Thoracic aorta (tissue), 2 donors: ENCODE measurements at places on chromosomes 1 and 21.

GRCh38 chr1:154867841-154868605 lies 2.1 kb downstream of the KCNN3 start:
- no peak for DNase-seq

GRCh38 chr1:42822800-42823392 lies 5.7 kb upstream of the SVBP start:
- DNase-seq = no peak

GRCh38 chr21:26756491-26757159 lies 88.6 kb downstream of the ADAMTS1 start:
- no peak for DNase-seq

DNA sequence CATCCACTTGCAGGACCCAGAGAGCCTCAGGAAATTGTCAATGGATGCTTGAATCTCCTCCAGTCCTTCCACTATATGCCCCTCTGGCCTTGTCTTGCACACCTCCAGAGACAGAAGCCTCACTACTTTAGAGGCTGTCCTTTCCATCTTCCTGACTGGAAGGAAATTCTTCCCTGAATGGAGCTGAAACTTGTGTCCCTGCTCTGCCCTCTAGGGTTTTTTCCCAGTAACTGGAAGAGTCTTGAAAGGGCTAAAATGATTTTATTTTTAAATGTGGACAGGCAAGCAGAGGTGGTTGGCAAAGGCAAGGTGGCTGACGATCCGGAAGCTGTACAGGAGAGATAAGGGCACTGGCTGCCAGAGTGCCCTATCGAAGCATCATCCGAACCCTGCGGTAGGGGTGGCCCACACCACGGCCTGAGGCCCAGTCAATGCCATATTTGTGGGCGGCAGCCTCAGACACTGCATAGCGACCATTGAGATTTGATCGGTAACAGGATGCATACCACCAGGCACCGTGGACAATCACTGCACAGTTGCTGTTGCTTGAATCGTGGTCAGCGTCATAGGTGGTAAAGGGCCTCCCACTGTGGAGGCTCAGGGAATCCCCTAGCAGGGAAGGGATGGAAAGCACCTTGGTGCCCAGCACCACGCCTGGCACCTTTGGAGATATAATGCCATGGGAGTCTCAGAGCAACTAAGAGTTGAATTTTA lies 2.3 kb upstream of the MAP3K6 start:
- DNase-seq = no peak

DNA sequence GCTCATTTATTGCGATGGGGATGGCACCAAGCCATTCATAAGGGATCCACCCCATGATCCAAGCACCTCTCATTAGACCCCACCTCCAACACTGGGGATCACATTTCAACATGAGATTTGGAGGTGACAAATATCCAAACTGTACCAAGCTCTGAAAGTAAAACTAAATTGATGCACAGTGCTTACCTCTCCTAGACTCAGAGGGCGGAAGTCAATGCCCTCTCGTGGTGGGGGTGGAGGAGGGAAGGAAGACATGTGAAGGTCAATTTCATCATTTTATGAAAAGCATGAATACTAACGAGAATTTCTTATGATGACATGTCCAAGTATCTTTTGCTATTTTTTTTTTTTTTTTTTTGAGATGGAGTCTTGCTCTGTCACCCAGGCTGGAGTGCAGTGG lies 120.0 kb downstream of the PGBD5 start:
- no peak for DNase-seq
